ENCODE measurements at places on chromosomes 7 and 10.

- DNase-seq = no peak
Measured at GRCh38 chr10:60140651-60141632, 234.6 kb upstream of the CCDC6 start.

GRCh38 chr10:93701866-93702209, 554 bp downstream of the FRA10AC1 start:
- no peak for DNase-seq

GRCh38 chr10:78623578-78624215, 445.1 kb upstream of the ZMIZ1 start:
- DNase-seq = no peak

- no peak for DNase-seq
Measured at GRCh38 chr10:6327961-6328698, 125.4 kb downstream of the PFKFB3 start.

DNA sequence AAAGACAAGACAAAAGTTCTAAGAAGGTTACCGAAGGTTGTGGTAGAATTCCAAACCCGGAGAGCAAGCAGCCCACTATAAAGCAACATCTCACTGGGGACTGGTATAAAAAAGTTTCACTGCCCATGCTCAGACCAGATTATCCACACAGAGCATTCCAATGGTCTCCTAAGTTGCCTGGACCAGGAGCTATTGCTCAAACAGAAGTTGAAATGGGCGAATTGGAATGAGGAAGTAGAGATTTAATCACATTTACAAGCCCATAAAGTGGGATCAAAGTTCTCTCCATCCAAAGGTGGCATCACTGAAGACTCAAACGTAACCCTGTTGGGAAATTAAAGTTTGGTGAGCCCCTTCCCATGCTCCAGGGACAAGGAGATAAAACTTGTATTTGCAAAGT, 19.8 kb downstream of the OR2F1 start:
- DNase-seq = no peak

DNA sequence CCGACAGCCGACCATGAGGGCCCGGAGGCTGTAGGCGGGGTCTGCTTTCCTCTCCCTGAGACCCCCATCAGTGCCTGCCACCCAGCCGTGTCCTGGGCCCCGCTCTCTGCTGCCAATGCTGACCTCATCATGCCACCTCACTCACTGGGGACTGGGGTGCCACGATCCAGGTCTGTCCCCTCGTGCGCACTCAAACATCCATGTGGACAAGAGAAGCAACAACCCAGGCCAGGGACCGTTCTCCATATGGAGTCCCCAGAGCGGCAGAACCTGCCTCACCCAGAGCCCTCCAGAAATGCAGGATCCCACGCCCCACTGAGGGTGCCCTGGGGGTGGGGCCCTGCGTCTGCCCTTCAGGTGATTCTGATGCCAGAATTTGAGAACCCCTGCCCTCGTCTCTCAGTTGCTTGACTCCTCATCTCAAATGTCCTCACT, 210.0 kb upstream of the PPP2R2D start:
- DNase-seq = no peak

DNA sequence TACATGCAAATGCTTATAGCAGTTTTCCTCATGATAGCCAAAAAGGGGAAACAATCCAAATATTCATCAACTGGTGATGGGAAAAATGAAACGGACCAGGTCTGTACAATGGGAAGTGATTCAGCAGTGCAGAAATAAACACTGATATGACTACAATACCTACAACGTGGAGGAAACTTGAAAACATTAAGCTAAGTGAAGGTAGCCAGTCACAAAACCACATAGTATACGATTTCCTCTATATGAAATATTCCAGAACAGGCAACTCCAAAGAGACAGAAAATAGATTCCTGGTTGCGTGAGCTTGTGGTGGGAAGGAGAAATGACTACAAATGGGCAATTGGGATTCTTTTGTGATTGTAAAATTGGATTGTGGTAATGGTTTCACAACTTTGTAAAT, 263.1 kb upstream of the PITRM1 start:
- DNase-seq = no peak

GRCh38 chr7:95916573-95917297, 144.4 kb downstream of the DYNC1I1 start:
- peak; percentile 72 for DNase-seq

DNA sequence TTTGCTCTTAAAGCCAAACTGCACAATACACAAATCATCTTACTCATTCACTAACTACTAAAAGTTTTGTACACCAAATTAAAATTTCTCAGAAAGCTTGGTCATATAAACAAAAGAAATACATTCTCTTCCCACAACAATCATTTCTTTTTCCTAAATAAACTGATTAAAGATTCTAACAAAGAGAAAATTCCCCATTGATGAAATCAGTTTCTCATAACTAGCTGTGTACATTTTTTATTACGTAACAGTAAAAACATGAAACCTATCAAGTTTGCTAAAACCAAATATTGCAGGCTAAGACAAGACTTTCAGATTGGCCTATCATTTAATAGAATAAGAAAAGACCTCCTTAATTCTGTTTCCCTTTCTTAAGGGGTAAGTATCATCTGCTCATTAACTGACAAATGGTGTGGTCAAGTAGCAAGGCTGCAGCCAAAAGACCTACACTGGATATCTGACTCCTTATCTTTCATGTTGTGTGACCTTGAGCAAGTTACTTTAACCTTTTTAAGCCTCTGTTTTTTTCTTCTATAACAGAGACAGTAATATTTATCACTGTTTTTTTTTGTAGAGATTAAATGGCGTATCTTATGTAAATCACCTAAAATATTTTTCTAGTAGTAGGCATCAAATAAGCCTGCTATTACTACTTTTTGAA, 22.4 kb downstream of the NAMPT start:
- no peak for DNase-seq

DNA sequence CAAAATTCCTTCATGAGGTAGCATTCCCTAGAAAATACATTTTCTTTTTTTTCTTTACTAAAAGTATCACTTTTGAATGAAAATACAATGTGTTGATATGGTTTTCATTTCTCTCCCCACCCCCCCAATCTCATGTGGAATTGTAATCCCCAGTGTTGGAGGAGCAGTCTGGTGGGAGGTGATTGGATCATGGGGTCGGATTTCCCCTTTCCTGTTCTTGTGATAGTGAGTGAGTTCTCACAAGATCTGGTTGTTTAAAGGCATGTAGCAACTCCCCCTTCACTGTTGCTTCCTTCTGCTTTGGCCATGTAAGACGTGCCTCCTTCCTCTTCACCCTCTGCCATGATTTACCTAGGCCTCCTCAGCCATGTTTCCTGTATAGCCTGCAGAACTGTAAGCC, 790.3 kb upstream of the KCND2 start:
- no peak for DNase-seq

GRCh38 chr7:148982654-148983199, 45.6 kb downstream of the PDIA4 start:
- no peak for DNase-seq

GRCh38 chr7:86668315-86668714, 24.6 kb downstream of the GRM3 start:
- DNase-seq = no peak

DNA sequence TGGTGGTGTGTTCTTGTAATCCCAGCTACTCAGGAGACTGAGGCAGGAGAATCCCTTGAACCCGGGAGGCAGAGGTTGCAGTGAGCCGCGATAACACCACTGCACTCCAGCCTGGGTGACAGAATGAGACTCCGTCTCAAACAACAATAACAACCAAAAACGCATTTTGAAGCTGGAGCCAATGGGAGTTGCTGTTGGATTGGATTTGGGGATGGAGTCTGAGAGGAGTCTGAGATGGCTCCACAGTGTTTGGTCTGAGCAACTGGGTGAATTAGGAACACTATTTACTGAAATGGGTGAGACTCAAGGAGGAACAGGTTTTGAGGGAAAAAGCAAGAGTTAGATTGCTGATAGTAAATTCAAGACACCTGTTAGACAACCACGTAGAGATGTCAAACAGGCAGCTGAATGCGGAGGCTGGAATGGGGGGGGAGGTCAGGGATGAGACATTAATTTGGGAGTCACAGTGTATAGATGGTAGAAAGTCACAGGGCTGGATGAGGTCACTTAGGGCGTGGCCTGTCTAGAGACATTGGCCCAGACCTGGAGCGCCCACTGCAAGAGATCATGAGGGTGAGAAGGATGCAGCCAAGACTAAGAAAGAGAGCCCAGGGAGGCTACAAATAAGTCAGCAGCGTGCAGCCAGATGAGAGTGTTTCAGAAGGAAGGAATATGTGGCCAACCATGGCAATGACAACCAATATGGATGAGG, 56.4 kb downstream of the CYCS start:
- no peak for DNase-seq

- DNase-seq = no peak
Measured at GRCh38 chr7:86768967-86769760, 125.5 kb downstream of the GRM3 start.

DNA sequence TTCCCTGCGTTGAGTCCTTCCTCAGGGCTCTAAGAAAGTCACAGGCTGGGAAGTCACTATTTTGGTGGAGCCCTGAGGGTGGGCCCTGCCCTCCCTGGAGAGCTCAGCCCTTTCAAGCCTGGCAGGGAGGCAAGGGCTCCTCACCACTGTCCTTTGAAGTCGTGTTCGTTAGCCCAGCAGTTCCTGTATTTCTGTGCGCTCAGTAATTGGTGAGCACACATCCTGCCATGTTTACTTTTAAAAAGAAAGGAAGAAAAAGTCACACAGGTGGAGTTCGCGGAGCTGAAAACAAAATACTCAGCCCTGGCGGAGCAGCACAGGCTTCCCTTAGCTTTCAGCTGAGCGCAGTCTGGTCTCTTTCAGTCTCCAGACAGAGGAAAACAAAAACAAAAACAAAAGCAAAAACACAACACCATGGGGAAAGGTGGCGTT, 37.1 kb downstream of the PRKCQ start:
- peak; percentile 42 for DNase-seq

- DNase-seq = no peak
Measured at GRCh38 chr10:14611968-14612693, 162.6 kb downstream of the FAM107B start.

DNA sequence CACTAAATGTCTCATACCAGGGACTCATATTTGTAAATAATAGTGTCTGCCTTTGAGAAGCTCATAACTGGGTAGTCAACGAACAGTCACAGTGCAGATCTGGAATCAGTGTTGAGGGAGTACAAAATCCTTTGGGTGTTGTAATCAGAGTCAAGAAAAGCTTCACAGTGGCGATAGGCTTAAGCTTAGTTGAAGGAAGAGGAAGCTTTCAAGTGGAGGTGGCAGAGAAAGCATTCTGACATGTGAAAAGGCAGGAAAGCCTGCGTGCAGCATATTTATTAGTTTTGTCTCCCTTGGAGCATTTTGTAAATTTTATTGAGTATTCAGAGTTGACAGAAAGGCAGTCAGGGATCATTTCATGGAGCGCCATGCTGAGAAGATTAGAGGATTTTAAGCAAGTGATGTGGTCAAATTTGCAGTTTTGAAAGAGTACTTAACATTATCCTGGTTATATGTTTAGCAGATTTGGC, 104.9 kb downstream of the ADK start:
- no peak for DNase-seq

GRCh38 chr7:158108646-158109293, 478.9 kb downstream of the PTPRN2 start:
- DNase-seq = no peak

- DNase-seq = no peak
Measured at GRCh38 chr10:103979530-103979929, 12.6 kb downstream of the SLK start.

DNA sequence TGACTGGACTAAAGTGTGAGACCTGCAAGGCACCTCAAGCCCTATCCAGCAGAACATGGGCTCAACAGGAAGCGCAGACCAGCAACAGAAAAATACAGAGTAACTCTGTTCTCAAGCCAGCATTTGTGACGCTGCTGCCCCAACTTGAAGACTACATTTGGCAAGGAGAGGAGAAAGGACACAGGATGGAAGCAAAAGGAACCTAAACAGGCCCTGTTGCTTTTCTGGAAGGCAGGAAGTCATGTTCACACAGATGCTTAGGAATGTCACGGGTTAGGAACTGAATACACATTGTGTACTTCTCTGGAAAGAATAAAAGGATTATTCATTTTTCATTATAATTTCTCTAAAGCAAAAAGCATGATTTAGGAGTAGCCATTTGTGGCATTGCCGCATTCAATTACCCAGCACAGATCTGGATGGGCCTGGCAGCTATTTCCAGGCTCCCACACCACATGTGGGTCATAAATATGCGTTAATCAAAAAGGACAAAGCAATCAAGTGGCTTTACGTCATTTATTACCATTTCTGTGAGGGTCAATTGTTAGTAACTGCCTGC, 19.8 kb upstream of the TOMM7 start:
- DNase-seq = no peak

DNA sequence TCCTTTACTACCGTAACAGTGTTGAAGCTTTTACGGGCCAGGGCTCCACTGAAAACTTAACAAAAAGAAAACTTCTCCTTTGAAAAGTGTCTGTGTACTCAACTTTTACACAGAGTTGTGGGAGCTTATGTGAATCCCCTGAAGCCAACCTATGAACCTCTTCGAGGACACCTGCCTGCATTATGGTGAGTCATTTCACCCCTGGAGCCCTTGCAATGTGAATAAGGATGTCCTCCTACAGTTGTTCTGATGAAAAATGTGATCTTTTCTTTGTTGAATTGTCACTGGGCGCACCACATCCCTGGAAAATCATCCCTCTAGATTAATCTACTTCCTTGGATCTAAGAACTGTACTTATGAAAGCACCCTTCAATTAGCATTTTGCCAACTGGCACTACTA, 93.2 kb downstream of the SORCS1 start:
- DNase-seq = no peak

- DNase-seq = no peak
Measured at GRCh38 chr10:111459967-111460366, 383.1 kb downstream of the ADRA2A start.

DNA sequence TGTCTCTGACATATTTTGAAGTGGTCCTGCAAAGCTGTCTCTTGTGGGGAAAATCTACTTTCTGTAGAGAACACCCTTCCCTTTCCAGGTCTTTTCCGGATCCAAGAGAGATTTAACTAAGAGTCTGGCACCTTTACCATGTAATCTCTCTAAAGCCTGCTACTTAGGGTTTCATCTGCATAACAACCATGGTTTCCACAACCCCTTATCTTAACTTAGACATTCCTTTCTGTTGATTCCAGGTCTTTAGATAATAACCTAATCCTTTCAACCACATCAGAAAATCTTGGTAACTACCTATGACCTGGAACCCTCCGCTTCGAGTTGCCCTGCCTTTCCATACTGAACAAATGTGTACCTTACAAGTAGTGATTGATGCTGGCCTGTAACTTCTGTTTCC, 243.6 kb upstream of the PTER start:
- no peak for DNase-seq

All from activated CD4-positive, CD25-positive, alpha-beta regulatory T cell treated with anti-CD3 and anti-CD28 coated beads, Interleukin-2, amount 50 U/mL, for 72 hours (primary cell).